AG09309 (cell line): ENCODE measurements at places on chromosomes 16 and 17.

GRCh38 chr17:33914125-33914524 lies 341.0 kb upstream of the CCL2 start:
- no peak for DNase-seq

- no peak for DNase-seq
Measured at GRCh38 chr16:64251742-64252141, 870.1 kb downstream of the CDH11 start.

- DNase-seq, result no peak
Measured at GRCh38 chr16:578870-579405, 9.2 kb downstream of the PIGQ start.

DNA sequence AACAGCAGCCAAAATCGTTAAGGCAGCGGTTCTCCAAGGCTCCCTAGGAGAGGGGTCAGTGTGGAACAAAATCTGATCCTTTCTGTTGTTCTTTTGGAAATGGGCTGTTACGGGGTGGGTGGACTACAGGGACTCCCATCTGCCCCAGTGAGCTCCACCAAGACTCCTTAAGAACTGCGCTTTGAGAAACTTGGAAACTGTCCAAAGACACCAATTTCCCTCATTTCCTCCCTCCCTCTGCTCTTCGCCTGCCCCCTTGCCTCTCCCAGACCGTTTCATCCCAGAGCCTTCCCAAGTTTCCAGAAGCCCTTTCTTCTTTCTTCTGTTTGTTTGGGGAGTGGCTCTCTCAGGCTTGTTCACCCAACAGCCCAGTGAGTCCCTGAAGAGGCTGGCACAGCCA lies 205.4 kb downstream of the COPRS start:
- no peak for DNase-seq

GRCh38 chr16:16025214-16025968 lies 76.0 kb downstream of the ABCC1 start:
- peak; percentile 75 for DNase-seq

- no peak for DNase-seq
Measured at GRCh38 chr16:1913327-1914083, 4.7 kb downstream of the HS3ST6 start.

GRCh38 chr17:50188531-50188920 lies 12.9 kb downstream of the COL1A1 start:
- no peak for DNase-seq

- no peak for DNase-seq
Measured at GRCh38 chr17:82235775-82236141, 6.9 kb downstream of the SLC16A3 start.
